HTR-8/SVneo (cell line): ENCODE measurements at places on chromosomes 12 and 14.

DNA sequence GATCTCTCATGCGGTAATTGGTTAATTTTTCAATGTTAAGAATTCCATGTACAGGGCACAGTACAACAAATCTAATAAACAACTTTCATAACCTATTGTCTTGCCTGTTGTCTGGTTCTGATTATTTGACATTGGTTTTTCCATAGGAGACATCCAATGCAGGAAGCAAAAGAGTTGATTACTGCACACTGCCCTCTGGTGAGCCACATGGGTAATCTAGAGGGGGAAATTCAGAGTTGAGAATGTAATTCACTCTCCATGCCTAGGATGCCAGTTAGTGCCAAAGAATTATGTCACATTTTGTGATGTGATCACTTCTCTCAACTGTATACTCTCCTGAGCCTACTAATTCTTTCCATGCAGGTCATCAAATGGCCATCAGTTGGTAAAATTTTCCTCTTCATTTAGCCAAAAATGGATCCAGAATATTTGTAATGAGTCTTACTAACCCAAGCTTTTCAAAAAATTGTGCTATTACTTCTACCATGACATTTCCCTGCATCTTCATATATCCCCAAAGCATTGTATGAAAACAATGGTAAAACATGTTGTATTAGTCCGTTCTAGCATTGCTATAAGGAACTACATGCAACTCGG is 17.7 kb upstream of the CCDC91 start:
- peak; percentile 71 for DNase-seq

- no peak for DNase-seq
Measured at GRCh38 chr12:98750511-98750910, 105.4 kb downstream of the APAF1 start.

DNA sequence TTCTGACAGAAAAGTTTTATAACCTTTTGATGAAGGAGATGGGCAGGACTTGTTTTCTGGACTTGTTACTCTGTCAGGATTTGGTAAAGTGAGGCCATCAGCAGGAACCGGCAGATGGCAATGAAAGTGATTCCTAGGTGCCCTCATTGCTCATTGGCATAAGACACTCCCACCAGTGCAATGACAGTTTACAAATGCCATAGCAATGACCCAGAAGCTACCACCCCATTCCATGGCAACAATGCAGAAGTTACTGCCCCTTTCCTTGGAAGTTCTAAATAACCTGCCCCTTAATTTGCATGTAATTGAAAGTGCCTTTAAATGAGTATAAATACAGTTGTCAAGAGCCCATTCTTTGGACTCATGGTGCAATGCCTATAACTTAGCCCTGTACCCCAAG is 222.6 kb downstream of the CEP128 start:
- no peak for DNase-seq

DNA sequence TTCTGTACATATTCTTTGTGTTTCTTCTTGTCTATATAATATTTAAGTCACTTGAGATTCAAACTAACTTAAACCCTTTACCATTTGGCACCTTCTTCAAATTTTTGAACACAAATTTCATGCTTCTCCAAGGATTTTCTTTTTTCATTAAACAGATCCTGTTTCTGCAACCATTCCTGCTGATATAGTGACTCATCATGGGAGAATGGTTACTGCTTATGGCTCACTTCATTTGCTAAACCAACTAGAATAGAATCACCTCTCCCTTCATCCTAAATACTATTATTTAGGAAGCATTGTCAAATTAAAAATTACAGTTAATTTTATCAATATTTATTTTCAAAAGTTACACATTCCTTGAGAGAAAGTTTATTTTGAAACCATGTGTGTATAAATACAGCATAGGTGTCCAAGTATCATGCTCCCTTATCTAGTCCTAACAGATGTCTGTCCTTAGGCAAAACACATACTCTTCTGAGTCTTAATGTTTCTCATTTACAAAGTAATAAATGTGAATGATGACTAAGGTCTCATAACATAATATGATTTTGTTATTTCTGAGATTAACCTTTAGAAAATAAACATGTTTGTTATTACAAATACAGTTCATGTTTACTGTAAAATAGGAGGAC is 40.7 kb downstream of the PLCZ1 start:
- DNase-seq = no peak

GRCh38 chr12:75982979-75983660 is 48.5 kb downstream of the PHLDA1 start:
- no peak for DNase-seq

DNA sequence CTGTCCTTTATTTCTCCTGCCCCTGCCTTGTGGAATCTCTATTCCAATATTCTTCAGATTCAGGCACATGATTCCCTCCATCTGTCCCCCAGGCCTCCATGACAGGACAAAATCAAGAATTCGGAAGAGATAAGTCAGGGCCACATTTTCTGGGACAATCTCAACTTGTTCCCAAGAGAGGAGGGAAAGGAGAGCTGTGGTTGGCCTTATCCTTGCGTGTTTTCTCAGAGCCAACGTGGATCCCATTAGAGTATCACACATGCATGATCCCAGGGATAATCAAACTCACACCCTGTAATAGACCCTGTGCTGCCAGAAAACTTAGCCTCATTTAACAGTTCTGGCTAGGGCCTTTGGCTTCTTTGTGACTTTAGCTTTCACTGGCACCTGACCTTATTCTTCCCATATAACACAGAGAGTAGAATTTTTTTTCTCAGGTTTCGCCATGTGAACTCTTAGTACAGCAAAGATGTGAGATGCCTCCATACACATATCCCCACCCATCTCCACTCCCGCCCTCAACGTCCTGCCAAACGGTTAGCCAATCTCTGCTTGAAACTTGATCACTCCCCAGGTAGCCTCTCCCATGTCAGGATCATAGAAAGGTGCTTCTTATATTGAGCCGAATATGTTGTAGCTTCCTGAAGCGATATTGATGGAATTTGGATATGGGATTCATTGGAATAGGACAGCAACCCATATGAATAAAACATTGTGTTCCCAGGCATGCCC is 6.7 kb upstream of the KRT1 start:
- no peak for DNase-seq
